Glutamatergic neuron (in vitro differentiated cells): ENCODE measurements at places on chromosomes 6 and 20. TPM values are rescaled to one million over a fixed set of nuclear protein-coding genes. Genes with fewer than 3 reads are reported as not detected.

DNA sequence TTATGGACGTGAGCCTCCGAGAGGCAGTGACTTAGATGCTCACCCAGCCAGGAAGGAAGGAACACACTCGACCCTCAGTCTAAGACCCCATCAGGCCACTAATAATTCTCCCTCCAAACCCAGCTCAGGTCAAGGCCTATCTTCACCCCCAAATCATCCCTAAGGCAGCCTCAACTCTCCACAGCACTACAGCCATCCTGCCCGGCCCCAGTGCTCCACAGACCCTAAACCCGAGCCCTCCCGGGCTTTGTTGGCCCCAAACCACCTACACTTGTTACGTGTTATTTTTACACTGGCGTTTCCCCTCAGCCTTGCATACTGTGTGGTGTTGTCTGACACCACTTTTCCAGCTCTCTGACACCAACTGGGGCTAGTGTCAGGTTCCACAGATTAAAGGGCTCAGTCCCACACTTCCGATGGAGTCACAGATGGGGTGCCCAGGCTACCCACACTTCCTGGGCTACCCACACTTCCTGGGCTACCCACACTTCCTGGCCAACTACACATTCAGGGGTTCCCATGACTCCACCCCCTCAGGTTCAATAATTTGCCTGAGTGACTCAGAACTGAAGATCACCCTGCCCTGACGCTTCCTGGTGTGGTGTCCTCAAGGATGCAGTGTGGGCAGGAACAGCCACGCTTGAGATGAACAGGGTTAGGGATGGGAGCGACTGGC, 25.3 kb downstream of the RBCK1 start:
- DNase-seq, result no peak

DNA sequence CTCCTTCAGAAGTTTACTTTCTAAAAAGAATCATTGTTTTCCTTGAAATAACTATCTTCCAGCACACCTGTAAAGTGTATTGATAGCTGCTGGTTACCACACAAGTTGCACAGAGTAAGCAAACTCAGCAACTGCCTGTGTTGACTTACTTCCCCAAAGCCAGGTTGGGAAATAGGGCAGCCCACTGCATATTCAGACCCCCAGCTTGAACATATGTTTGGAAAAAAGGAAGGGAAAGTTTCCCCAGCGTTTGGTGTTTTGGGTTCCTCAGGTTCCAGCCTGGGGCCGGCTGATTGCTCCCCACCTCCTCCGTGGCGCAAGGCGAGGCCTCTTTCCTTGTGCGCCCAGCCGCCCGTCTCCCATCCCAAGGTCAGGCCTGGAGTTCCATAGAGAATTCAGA, 70.1 kb upstream of the QKI start:
- DNase-seq, result no peak

DNA sequence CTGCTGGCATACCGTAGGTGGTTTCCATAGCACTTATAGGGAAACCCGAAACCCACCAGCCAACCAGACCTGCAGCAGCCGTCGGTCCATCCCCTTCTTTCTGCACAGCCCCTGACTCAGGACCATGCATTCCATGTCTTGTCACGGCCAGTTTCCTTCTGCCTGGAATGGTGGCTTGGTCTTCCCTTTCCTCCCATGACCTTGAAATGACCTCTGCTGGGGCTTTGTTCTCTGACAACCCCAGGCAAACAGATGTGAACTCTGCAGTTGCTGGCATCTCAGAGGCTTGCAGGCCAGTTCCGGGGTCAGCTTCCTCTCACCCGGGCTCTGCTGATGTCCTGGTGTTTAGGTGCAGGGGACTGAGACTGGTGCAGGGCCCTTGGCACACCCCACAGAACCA, 250.8 kb downstream of the SMOC2 start:
- DNase-seq, result no peak

- no peak for DNase-seq
Observed at GRCh38 chr6:44009425-44010321, 117.6 kb downstream of the MRPL14 start.

- peak; percentile 40 for DNase-seq
Observed at GRCh38 chr6:16104624-16105433, 24.1 kb upstream of the MYLIP start.

DNA sequence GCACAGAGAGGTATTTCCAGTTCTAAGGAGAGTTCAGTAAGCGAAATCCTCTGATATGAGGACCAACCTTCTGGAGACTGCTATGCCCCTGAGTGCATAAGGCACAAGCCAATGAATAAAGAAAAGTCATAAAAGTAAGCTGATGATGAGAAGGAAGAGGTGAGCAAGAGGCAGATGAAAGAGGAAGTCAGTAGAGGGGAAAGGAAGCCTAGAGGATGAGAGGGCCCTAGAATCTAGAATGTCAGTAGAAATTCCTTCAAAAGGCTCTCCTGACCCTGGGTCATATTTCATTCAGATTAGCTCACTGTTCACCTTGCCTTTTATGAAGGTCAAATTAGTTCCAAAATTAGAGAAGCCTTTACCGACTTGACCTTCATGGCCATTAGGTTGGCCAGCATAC, 209.2 kb downstream of the CD83 start:
- no peak for DNase-seq

FAM217A gene
- not detected for total RNA-seq

DNA sequence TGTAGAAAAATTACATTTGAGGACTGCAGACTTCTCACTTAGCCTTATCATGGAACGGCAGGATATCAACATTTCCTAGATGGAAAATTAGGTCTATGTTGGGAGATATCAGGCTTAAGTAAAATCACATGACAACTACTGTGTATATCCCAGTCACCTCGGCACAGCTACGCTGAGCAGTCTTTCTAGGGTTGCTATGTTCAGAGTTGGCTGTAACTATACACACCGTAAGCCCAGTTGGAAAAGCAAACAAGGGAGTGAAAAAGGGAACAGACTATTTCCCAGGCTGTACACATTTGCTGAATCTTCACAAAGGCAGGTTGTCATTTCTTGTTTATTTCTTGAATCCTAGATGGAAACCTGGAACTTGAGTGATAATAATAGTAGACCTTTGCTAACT, 80.7 kb upstream of the PTPRK start:
- DNase-seq, result no peak
